ENCODE measurements at places on chromosomes 5 and 9.

DNA sequence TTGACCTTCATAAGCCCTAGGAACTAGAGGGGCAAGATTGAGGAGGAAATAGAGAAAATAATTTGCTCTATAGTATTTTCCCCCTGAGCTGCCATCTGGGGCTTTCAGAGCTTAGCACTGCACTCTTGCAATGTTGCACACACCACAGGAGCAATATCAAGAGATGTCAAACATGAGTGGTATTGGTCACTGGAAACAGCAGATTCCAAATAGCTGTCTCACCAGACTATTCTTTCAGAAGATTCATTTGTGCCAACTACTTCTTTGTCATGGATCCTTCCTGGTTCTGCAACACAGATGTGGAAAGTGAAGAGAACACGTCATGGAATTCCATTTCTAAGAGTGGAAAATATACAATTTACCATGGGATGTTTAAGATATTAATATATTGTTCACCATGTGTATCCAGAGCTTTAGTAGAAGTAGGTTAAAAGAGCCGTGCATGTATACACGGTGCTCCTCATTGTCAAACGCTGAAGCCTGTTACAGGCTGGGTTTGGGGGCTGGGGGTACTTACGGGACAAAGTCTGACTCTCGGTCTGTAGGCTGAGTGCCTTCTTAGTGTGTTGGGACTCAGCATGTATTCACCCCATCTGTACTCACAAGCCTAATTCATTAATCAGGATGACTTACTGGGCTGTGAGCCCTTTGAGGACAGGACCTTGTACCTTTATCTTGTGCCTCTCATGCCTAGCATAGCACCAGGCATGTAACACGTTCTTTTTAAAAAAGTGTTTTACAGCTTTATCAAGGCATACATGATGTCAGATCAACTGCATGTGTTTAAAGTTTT is 31.4 kb upstream of the GDNF start:
- DNase-seq = no peak

- no peak for DNase-seq
Observed at GRCh38 chr9:34559624-34560455, 29.7 kb downstream of the CNTFR start.

DNA sequence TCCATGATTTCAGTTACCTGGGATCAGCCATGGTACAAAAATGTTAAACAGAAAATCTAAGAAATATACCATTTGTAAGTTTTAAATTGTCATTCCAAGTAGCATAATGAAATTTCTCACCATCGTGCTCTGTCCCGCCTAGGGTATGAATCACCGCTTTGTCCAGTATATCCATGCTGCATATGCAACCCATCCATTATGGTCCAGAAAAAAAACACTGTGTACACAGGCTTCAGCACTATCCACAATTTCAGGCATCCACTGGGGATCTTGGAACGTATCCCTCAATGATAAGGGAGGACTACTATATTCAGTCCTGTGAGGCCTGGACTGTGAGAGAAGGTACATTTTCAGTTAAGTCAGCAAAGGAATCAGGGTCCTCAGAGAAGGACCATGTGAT is 37.6 kb upstream of the HNRNPA0 start:
- DNase-seq = no peak

GRCh38 chr5:173767574-173768266 is 120.4 kb upstream of the CPEB4 start:
- DNase-seq = no peak

- DNase-seq = no peak
Observed at GRCh38 chr5:40499518-40500273, 180.0 kb upstream of the PTGER4 start.

- DNase-seq = no peak
Observed at GRCh38 chr9:24382566-24382965, 163.1 kb downstream of the IZUMO3 start.

DNA sequence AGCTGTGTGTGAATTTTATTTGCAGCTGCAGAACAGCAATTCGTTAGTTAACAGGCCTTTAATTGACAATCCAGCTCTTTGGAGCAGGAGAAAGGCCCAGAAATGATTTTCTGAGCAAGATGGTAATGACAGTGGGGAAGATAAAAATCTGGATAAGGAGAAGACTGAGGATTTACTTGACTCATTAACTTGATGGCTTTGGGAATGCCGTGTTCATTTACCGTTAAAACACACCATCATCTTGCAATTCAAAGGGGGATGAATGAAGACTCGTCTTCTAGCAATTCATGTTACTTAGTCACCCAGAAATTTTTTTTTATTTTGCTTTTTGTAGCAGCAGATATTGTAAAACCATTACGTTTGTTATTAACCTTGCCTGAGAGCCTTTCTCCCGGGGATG is 52.0 kb downstream of the PTTG1 start:
- no peak for DNase-seq

DNA sequence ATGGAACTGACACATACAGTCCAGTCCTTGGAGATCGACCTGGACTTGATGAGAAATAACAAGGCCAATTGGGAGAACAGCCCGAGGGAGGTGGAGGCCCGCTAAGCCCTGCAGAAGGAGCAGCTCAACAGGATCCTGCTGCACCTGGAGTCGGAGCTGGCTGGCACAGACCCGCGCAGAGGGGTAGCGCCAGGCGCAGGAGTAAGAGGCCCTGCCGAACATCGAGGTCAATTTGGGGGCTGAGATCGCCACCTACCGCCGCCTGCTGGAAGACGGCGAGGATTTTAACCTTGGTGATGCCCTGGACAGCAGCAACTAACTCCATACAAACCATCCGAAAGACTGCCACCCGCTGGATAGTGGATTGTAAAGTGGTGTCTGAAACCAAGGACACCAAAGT is 1610.1 kb upstream of the ACO1 start:
- DNase-seq = no peak

DNA sequence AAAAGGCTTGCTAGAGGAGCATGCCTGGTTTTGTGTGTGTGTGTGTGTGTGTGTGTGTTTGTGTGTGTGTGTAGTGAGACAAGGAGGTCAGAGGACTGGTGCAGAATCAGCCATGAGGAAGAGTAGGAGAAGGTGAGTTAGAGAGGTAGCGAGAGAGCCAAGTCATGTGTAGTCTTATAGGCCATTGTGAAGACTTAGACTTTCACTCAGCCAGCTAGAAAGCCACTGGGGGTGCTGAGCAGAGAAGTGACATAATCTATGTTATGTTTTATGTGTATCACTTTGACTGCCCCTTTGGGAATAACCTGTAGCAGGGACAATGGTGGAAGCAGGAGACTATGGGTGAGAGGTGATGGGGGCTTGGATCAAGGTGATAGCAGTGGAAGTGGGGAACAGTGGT is 180.5 kb upstream of the CLINT1 start:
- no peak for DNase-seq

DNA sequence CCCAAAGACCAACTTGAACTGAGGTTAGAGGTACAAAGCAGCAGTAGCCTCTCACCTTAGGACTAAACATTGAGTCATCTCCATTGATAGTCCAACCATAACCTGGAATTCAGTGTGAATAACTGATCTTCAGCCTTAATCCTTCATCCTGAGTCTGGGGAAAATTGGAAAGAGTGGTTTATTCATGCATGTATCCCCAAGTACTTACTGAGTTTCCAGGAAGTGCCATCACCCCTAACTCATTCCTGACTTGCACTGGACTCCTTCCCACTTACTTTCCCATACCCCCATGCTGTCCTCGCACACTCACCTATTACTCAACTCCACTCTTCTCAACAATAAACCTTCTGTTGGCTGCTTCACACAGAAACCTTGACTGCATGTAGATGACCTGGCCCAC is 161.4 kb upstream of the ZNF462 start:
- no peak for DNase-seq

GRCh38 chr9:4894076-4894475 is 91.0 kb upstream of the JAK2 start:
- no peak for DNase-seq

DNA sequence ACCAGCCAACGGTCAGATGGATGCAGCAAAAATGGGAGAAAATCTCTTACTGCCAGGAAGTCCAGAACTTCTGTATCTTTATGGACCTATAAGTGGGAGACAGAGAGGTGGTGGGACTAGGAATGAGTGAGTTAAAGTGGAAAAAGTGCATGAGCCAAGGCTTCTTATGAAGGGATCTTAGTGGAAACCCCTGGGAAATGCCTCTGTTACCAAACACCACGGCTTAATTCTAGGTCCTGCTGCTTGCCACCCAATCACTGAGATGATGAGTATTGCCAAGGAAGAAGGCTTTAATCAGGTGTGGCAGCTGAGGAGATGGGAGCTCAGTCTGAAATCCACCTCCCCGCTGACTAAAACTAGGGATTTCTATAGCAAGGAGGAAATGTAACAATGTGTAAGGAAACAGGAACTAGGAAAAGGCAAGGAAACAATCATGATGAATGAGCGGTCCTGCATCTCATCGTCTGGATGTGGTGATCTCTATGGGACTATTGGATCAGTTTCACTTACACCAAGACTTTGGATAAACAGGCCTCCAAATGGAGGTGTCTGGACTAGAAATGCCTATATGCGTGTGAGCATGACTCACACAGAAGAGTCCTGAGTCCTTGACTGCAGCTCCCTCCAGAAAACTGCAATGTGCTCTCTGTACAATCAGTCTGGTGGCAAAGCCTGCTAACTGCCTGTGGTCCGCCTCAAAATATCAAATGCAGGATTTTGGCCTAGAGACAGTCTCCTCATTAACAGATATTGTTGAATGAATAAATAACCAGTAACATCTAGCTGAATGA is 98.2 kb upstream of the PRR16 start:
- DNase-seq = no peak

DNA sequence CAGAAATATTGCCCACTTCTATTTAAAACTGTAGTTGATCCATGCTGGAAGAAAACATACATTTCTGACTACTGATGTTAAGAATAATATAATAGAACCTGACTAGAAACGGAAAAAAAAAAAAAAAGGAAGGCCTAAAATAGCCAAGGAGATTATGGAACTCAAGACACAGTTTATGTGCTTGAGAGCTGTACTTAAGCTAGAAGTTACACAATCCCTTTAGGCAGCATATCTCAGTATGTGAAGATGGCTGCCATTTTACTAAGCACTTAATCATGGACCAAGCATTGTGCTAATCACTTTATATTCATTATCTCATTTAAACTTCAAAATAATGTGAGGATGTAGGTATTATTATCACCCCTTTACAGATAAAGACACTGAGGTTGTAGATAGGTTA is 73.0 kb upstream of the NR4A3 start:
- no peak for DNase-seq

DNA sequence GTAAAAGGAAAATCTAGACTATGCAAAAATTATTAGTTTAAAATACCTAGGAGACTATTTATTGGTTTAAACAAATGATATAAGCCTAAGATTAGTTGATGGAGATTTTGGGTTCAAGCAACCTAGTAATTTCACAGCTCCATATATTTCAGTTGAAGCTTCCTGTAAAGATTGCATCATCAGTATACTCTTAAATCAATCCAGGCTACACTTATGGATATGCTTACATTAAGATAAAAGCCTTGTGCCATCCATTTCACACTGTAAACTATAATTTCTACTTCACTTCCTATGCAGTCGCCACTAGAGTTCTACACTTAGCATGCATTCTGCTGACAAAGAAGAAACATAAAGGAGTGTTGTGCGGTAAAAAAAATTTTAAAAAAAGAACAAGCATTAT is 7.3 kb upstream of the LIX1 start:
- DNase-seq = no peak

- DNase-seq = no peak
Observed at GRCh38 chr5:60223342-60223741, 329.8 kb upstream of the PDE4D start.

DNA sequence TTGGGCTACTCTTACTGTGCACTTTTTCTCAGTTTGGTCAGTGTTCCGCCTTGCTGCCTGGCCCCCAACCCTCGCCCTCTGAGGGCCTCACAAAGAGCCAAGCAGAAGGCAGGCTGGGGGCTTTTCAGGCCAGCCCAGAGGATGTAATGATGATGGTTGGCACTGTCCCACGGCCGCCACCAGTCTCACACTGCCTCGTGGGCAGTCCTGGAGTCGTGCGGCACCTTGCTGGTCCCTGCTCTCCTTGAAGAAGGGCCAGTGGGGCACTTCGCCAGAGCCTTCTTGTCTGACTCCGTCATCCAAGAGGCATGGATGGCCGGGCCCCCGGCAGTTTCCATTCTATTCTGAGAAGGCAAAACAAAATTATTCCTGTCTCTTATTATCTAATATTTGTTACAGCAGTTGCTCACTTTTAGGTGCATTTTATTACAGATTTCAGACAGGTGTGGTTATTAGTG is 21.0 kb downstream of the TENT4A start:
- no peak for DNase-seq

- no peak for DNase-seq
Observed at GRCh38 chr5:73417303-73418034, 31.1 kb downstream of the FOXD1 start.

DNA sequence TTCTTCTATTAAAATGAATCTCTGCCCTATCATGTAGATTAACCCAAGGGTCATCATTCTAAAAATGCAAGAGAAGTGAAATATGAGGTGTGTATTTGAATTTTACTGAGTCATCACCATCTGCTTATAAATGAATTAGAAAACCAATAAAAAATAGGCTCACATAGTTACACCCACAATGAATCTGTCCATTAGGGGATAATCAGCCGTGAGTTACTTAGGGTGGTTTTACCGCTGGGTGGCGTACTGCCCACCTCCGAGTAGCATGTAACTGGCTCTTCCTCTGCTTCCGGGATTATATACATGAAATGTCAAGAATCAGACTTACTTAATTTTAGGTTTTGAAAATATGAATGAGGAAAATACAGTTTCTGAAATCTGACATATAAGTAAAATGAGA is 332.9 kb upstream of the CCNG1 start:
- DNase-seq = no peak

DNA sequence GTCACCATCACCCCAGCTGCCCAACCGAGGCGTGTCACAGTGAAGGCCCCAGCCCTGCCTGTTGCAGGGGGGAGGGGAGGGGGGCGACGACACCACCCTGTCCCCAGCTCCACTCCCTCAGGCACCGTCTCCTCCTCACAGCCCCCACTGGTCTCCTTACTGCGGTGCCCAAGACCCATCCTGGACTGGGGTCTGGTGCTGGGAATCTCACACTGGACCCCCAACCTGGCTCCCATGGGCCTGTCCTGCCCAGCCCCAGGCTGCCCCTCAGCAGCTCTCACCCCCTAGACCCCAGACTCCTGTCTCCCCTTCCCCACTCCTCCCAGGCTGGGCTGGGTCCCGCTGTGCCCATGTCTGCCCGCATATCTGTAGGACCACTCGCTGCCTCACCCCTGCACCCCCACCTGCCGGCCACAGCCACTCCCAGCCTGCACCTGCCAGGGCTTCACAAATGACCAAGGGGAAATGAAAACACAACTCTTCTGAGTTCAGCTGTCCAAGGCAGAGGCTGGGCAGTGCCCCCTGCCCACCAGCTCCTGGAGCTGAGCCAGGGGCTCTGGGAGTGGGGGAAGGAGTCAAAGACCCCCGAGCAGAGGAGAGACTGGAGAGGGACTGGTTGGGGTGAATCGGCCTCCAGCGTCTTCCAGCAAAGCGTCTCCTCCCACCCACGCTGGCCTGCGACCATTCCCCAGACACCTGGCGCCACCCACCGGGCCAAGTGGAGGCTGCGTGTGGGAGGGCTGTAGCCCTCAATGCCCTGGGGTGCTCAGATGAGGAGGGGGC is 32.6 kb upstream of the EGFL7 start:
- DNase-seq = no peak

GRCh38 chr5:146529984-146530383 is 14.0 kb upstream of the GPR151 start:
- DNase-seq = no peak

All from amygdala (tissue), 56 donors.